Activated CD8-positive, alpha-beta memory T cell treated with anti-CD3 and anti-CD28 coated beads for 4 hours (primary cell): ENCODE measurements at places on chromosomes 2 and 18.
A peak's percentile ranks its signal among the peaks of the same experiment; 100 is the strongest.

GRCh38 chr2:152016181-152017120 is 82.4 kb downstream of the CACNB4 start:
- DNase-seq, result no peak

GRCh38 chr2:74530239-74531187 is 780 bp downstream of the HTRA2 start:
- no peak for DNase-seq

DNA sequence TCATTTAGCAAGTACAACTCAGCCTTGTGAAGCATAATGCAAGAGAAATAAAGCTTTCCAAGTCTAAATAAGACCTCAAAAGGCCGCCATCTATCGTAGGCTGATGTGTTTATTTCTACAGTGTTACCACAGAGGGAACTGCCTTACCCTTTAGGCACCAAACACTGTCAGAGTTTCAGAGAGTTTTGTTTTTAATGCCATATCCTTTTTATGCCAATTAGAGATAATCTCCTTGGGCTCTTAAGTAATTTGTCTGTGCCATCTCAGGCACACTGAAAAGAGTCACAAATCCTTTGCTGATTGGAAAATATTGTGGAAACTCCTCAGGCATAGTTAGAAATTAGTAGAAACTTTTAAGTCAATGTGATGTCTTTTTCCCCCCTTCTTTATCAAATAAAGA is 797.1 kb downstream of the SLC4A3 start:
- DNase-seq, result no peak

DNA sequence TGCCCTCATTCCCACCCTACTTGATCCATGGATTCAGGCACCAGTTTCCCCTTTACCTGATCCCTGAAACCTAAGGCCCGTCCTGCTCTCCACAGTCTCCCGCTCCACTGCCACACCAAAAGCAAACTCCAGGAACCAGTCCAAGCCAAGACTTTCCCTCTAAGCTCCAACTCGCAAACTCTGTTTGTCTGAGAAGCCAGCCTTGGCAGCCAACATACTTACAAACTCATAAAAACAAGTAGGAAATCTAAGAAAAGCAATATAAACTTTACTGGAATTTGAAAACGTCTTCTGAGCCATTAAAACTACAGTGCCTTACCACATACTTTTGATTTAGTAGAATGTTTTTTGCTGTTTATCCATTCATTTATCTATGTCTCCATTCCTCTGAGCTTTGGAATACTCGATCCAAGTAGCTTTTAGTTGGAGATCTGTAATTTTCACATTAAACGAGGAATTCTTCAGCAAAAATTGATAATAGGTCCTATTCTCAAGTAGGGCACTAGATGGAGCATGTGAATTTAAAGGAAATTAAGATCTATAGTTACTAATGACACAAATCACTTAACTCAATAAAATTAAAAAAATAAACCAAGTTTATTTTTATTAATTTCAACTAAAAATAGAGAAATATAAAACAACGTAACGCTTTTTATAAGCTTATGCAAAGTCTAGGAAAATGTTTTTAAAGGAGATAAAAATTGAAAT is 199.7 kb downstream of the MYO3B start:
- DNase-seq, result no peak

DNA sequence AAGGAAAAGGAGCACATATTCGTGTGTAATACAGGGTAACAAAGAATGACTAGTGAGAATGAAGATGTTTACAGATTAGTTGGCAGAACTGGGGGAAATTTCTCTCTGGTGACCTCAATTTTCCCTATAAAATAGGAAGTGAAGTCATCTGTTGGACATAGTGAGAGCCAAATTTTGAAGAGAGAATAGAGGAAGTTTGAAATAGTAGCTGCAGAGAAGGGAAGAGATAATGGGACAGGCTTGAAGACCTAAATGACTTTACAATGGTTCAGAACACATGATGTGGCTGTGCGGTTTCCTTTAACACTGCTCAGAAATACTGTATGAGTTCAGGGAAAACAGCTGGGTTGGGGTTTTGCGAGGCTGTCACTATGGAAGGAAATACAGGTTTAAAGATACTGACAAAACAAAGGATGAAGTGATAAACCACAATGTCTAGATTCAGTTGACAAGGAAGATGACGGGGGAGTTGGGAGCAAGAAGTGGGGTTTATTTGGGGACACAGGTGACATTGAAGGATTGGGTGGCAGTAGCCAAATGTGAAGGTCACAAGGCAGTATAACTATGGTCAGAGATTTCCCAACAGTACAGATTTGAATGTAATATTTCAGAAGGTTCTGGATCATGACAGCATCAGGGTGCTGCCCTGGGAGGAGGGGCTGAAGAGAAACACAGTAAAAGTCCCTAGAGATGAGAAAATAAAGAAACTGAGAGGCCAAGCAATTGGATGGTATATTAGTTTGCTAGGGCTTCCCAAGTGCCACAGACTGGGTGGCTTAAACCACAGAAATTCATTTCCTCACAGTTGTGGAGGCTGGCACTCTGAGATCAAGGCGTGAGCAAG is 82.6 kb upstream of the TANK start:
- DNase-seq, result peak; percentile 27

- DNase-seq, result no peak
Measured at GRCh38 chr2:85666435-85667316, 1.3 kb downstream of the SFTPB start.

- no peak for DNase-seq
Measured at GRCh38 chr18:56108478-56109367, 520.7 kb upstream of the TCF4 start.

DNA sequence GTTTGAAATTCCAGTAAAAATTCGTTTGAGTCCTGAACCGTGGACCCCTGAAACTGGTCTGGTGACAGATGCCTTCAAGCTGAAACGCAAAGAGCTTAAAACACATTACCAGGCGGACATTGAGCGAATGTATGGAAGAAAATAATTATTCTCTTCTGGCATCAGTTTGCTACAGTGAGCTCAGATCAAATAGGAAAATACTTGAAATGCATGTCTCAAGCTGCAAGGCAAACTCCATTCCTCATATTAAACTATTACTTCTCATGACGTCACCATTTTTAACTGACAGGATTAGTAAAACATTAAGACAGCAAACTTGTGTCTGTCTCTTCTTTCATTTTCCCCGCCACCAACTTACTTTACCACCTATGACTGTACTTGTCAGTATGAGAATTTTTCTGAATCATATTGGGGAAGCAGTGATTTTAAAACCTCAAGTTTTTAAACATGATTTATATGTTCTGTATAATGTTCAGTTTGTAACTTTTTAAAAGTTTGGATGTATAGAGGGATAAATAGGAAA is 80.7 kb downstream of the ACSL3 start:
- DNase-seq, result no peak

GRCh38 chr2:98454073-98454472 is 9.4 kb downstream of the INPP4A start:
- no peak for DNase-seq

DNA sequence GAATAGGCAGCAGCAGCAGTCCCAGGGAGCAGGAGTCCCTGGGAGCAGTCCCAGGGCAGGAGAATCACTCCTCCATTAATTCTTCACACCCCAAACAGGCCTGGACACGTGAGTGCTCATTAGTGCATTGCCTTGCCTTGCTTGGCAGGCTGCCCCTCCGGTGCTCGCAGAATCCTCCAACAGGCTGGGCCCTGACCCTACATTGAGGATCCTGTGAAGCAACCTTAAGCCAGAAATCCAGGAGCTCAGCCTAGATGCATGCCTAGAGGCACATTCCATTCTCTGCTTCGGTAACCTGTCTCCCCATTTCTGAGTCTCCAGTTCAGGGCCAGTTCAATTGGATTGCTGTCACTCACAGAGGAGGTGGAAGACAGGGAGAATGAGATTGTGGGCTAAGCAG is 97.4 kb upstream of the LRATD1 start:
- no peak for DNase-seq

DNA sequence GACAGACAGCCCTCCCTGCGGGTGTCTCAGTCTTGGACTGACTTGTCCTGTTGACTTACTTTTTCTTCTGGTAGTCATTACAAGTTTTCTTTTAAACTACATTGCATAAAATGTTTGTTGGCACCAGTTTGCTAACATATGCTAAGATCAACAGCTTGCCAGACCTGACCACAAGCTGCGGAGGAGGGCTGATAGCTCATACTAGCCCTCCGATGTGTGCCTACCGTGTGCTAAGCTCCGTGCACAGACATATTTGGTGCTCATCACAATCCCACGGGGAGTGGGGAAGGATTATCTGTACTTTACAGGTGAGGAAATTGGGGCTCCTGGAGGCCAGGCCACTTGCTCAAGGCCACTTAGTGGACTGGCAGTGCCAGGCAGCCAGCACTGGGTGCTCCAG is 72.8 kb upstream of the YPEL5 start:
- no peak for DNase-seq
